ENCODE measurements at places on chromosomes 11 and 22.

DNA sequence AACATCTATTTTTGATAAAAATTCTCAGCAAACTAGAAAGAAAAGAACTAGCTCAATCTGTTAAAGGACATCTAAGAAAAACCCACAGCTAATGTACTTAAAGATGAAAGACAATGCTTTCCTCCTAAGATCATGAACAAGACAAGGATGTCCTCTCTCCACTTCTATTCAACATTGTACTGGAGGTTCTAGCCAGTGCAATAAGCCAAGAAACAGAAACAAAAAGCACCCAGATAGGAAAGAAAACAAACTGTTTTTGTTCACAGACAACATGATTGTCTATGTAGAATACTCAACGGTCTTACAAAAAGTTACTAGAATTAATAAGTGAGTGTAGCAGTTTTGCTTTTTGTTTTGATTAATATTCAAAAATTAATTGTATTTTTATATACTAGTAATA is 7.8 kb downstream of the CD3D start:
- DNase-seq = no peak

DNA sequence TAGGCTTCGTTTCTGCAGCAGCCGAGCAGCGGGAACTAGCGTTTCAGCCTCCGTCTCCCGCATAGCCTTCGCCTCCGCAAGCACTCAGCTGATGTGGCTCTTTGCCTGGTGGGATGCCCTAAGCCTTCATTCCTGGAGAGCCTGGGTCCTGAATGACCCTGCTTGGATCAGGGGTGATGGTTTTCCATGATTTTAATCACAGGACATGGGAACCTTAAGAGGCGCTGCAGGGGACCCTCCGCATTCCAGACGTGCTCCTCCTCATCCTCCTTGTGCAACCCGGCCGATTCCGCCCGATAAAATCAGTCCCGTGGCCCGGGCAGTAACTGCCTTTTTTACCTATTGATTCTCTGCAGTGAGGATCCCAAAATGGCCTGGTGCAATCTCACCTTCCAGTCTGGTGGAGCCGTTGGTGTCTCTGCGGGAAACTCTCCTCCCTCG is 8.2 kb downstream of the C11orf21 start:
- DNase-seq = no peak

DNA sequence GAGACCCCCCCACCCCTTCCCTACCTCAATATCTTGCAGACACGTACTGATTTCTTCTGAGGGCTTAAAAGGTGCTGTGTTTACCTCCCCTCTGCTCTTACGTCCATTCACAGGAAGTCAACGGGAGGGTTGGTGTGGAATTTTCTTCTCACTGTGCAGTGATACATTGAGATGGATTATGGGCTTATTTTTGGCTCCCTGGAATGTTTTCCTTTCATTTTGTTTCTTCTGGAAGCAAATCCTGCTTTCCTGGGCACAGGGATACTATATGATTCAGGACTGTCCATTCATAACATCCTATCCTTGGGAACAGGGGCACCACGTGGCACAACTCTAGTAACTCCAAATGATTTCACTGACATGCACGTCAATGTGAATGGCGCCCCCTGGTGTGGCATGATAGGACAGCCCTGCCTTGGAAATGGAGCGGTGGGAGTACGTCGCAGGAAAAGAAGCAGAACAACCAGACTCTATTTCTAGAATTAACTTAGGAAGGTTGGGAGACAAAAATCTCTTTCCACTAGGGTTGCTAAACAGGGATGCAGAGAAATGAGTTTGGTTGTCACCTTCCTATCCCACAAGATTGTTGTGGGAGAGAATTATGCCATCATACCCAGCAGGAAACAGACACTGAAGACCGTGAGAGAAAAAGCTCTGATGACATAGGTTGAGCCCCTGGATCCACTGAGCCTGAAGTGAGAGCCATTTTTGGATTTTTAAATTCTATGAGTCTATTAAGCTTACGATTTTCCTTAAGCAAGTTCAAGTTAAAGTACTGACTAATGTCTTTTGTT is 146.5 kb upstream of the RAG2 start:
- DNase-seq = peak; percentile 14

DNA sequence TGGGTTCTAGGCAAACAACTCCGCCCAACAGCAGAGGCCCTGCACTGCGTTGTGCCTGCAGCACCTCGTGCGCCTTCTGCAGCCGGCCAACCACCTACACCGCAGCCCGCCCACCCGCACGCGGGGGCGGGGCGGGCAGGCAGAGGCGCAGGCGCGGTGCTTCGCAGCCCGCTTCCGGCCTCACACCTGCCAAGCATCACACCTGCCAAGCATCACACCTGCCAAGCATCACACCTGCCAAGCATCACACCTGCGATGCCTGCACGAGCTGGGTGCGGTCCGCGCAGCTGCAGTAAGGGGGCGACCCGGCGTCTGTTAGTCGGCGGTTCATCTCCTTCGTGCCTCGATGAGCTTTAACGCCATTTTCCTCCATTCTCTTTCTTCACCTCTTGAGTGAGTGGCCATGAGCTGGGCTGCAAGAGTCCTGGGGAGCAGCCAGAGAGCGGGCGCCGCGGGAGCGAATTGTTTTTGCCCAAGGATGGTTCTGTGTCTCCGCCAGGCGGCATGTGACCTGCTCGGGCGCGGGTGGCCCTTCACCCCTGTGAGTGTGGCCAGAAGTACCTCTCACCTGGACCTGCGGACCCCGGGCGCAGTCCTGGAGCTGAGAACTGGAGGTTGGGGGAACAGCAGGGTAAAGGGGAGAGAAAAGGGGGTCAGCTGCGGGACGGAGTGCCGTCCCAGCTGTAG is at the start of gene LDHAL6A:
LDHAL6A (plus strand) TSS at position 171 of the 687 bp plus-strand sequence. CDS start 825 bp downstream, outside the sequence.
- DNase-seq = no peak

- DNase-seq = no peak
Observed at GRCh38 chr11:130602641-130603334, 154.3 kb downstream of the ADAMTS15 start.

DNA sequence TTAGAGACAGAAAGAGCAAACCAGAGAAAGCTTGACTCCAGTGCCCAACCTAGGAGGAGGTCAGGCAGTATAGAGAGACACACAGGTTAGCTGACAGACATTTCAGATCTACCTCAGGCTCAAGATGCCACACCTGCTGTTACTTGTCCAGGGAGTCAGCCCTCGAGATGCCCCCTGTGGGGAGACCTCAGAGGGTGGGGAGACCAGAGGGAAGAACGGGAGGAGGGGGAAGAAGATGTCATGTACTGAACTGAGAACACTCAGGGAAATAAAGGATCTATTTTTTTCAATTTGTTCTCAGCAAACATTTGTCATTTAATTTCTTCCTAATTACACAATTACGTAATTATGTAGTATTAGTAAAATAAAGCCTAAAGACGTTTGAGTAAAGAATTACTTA is 196.3 kb upstream of the CADM1 start:
- DNase-seq = no peak

DNA sequence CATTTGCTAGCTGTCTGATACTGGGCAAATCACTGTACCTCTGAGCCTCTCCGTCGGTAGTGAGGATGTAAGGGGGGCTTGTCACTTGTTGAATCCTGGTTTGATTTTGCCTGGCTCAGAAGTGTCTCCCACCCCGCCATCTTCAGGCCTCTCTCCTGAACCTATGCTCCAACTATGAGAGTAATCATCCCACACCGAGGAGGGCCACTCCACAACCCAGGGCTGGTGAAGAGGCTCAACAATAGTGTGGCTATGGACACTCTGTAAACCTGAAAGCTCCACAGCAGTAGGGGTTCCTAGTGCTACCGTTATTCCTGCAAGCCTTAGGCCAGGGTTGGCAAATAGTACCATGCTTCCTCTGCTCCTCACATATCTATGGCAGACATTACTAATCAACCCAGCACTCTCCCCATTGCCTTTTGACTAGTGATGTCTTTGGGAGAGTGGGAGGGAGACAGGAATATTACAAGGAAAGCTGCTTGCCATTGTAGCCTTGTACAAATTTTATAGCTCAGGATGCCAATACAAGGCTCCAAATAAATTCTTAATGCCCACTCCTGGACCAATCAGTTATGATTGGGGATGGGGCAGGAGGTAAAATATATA is 134.0 kb upstream of the TEAD1 start:
- no peak for DNase-seq

DNA sequence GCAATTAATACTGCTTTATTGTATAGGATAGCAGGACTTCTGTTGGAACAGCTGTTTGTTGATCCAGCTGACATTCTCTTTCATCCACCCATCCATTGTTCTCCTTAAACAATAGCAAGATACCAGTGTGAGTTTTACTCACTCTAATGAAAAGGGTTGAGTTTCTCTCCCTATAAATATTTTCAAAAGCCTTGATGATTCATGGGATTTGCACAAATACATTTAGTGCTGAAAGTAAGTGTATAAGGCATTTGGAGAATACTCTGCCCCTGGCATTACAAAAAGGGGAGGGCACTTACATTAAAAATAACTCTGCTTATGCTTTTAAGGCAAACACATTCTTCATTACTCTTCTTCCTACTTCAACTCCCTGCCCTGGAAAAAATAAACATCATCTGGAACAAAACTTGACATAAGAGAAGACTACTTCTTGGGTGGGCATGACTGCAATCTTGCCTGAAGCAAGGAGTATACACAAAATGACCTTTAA is 634.9 kb downstream of the METTL15 start:
- no peak for DNase-seq

DNA sequence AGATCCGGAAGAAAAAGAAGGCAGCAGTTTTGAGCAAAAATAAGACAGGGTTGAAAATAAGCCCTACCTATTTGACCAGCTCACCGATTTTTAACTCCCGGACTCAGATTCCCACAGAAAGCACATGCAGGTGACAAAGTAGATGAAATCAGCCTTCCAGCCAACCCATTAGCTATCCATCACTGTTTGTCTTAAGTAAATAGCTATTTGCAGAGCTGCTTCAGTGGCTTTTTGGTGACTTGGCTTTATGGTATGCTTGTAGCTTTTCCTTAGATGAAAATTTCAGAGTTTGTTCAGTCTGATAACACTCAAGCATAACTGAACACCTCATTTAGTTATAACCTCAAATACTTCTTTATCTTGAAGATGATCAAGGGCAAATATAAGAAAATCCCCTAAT is 192.6 kb downstream of the HIPK3 start:
- DNase-seq = no peak

DNA sequence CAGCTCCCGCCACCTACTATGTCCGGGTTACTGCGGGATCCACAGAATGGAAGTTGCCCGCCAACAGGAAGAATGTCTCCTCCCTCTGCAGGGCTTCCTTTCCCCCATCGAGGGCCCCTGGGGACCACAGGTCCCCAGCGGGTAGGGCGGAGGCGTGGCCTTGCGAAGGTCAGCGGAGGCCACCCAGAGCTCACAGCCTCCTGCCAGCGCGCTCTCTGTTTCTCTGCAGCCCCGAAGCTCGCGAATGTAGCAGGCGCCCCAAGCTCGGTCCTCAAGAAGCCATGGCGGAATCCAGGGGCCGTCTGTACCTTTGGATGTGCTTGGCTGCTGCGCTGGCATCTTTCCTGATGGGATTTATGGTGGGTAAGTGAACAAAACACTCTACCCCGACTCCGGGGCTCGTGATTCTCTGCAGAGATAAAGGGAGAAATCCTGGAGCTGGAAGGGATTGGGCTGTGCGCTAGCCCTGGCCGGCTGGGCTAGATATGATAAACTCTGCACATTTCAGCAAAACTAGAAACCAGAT is at the start of gene NAALAD2:
NAALAD2 (plus strand) TSS at position 186 of the 526 bp plus-strand sequence; CDS start at position 282, 96 bp downstream.
- DNase-seq = no peak

- no peak for DNase-seq
Observed at GRCh38 chr11:59141673-59142460, 789 bp upstream of the FAM111A start.

GRCh38 chr11:87114093-87114492 is 76.4 kb downstream of the TMEM135 start:
- no peak for DNase-seq

DNA sequence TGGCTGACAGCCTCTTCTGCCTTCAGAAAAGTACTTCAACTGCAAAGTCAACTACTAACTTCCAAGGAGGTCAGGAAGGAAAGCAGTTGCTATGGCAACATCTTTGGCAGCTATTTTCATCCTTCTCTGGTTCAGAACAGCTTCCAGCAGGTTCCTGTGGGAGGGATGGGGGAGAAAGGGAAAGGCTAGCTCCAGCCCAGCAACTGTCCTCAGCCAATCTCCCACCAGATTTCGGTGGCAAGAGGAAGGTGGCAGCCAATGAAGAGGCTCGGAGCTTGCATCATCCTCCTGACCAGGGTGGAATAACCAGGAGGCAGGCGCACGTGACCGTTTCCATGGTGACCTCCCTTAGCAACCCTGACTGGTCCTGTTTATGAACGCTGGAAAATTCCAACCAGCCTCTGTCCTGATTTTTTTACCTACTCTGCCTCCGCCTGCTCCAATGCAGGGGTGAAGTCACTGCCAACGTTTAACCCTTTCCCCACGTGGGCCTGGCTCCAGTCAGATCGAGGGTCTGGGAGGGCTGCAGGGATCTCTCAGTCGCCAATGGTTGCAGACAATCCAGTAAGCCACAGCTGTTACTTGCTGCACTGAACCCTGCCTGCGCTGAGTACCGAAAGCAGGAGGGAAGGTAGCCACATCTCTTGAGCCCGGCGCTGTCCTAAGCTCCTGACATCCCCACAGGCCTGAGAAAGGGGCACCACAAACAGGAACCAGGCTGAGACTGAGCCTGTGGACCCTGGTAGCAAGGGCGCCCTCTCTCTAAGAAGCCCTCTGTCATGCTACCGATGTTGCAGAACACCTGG is 11.2 kb upstream of the MALAT1 start:
- peak; percentile 98 for DNase-seq

DNA sequence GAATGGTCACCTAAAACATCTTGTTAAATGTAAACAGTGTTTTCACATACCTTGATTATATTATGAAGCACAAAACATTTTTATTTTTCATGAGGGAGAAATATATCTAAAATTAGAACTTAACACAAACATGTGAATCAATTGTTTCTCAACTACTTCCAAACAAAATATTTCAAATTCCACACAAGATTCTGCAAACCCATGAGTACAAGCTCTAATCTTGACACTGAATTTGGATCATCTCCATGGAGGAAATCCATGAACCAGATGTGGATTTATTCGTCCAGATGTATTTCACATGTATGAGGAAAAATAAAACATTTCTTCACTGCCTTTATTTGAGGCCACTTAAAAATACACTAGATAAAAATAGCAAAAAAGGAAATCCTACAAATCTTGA is 184.2 kb downstream of the SBF2 start:
- DNase-seq = no peak

GRCh38 chr22:40855071-40855978 is 1.1 kb downstream of the ST13 start:
- no peak for DNase-seq

DNA sequence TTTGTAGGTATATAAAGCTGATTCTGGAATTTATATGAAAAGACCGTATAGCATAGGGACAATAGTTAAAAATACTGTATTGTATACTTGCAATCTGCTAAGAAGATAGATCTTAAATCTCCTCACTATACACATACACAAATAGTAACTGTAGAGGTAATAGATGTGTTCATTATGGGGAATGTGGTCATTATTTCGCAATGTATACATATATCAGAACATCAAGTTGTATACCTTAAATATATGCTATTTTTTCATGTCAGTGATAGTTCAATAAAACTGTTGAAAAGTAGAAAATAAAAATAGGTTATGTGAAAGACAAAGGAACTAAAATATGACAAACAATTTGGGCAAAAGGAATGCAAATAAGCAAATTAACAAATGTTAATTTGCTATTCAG is 35.2 kb upstream of the LIN7C start:
- DNase-seq = no peak

- no peak for DNase-seq
Observed at GRCh38 chr11:108804511-108804910, 139.6 kb downstream of the DDX10 start.

GRCh38 chr11:133943950-133944698 is 12.6 kb downstream of the IGSF9B start:
- no peak for DNase-seq
